Bronchial epithelial cell (primary cell): ENCODE measurements at places on chromosomes 7 and 10.
A peak's percentile ranks its signal among the peaks of the same experiment; 100 is the strongest.

DNA sequence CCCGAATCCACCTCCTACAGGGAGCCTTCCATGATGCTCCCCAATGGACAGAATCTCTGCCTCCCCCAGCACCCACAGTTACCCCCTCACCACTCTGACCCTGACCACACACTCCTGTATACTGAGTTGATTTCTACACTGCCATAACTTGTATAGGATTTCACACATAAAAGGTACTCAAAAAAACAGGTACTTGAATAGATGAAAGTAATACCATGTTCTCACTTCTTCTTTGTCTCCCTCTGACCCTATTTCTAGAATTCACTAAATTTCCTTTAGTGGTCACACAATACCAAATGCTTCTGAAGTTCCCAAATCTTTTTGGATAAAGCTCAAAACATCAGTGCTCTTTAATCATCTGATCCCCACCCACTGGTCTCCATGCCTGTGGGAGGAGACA lies 45.4 kb downstream of the HSPA12A start:
- no peak for DNase-seq

GRCh38 chr7:100493476-100494264 lies 9.9 kb downstream of the NYAP1 start:
- DNase-seq: peak; percentile 22

DNA sequence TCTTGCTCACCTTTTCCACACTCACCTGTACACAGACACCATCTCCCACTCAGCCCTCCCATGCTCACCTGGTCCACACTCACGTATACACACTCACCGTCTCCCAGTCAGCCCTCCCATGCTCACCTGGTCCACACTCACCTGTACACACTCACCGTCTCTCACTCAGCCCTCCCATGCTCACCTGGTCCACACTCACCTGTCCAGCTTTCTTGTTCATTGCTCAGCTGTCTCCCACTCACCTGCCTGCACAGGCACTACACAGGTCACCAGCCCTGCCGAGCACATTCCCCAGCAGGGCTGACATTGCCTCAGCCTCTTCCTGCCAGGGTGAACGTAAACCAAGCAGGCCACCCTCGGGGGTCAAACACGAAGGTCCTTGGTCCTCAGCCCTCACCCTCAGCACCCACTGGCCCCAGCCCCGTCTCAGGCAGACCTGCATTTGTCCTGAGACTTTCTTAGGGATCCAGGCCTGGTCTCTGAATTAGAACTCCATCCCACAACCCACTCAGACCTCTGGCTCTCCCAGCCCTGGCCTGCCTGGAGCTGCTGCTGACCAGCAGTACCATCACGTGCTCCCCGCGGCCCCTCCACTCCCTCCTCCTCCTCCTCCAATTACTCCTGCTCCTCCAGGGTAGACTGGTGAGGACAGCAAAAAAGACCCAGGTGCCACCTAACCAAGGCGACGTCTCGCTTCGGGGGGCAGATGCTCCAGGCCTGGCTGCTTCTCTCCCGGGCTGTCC lies 12.8 kb upstream of the DNAAF5 start:
- DNase-seq: no peak

DNA sequence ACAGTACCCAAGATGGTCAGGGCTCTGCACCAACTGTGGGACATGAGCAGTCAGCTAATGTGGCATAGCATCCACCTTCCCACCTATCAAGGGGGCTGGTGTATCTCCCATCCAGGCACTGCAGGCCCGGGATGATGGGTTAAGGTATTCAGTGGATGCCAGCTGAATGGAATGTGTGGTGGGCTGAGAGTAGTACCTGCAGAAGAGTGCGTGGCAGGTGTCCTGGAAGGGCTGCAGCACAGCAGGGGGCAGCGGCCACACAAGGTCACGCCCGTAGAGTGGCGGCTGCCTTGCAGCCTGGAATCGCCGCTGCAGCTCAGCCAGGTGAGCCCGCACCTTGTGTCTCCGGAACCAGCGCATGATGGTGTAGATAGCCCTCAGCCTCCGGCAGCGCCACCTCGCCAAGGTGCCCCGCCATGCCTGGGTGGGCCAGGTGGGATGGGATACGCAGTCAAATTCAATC lies 13.3 kb downstream of the MYO1G start:
- DNase-seq: no peak

- DNase-seq: no peak
Observed at GRCh38 chr7:117165656-117166055, 157.2 kb downstream of the WNT2 start.

GRCh38 chr10:122225330-122225729 lies 45.8 kb upstream of the BTBD16 start:
- no peak for DNase-seq

DNA sequence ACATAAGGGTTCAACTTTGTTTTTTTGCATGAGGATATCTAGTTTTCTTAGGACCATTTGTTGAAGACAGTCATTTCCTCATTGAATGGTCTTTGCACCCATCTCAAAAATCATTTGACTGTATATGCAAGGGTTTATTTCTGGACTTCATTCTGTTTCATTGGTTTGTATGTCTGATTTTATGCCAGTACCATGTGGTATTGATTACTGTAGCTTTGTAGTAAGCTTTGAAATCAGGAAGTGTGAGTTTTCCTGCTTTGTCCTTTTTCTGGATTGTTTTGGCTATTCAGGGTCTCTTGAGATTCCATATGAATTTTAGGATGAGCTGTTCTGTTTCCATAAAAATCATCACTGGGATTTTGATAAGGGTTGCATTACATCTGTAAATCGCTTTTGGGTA lies 63.9 kb downstream of the SND1 start:
- DNase-seq: no peak

GRCh38 chr10:48598243-48598935 lies 6.5 kb downstream of the ARHGAP22 start:
- DNase-seq: no peak

GRCh38 chr10:43055991-43056567 lies 20.8 kb upstream of the RET start:
- no peak for DNase-seq

GRCh38 chr7:33639552-33640197 lies 265.7 kb upstream of the BMPER start:
- DNase-seq: no peak

- DNase-seq: peak; percentile 64
Observed at GRCh38 chr10:68105820-68106219, 3.5 kb upstream of the MYPN start.

- DNase-seq: no peak
Observed at GRCh38 chr10:95214369-95214768, 20.3 kb downstream of the ACSM6 start.

DNA sequence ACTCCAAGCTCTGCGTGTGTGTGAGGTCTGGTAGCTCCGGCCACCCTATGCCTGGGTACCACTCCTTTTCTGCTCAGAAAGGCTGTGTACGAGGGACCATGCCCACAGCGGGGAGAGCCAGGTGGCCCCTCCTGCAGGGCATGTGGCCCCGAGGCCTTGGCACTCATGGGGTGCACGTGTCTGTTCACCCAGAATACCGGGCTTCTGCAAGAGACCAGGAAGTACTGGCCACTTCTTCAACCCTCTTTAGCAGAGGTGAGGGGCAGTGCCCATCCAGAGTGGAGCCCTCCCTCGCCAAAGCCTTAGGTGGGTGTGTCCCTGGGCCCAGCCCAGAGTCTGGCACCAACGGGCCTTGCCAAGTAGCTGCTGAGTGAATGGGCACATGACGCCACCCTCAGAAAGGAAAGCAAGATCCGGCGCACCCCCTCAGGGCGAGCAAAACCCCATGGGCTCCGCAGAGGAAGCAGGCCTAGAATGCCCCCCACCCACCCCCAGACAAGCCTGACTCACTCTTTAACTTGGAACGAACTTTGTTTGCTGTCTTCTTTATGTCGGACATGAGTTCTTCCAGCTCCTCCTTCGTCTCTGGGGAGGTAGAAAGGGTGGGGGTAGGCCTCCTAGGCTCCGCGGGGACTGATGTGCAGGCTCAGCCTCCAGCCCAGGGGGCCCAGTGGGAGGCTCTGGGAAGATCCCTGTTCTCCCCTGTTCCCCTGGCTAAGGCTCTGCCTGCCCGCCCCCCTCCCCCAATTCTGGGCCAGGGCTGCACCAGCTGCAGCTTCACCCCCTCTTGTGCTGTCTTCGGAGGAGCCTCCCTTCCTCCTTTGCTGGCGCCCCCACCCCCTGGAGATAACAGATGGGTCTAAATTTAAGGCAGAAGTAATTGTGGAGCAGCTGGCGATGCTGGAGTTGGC lies 14.6 kb downstream of the STX1A start:
- DNase-seq: peak; percentile 83

- no peak for DNase-seq
Observed at GRCh38 chr10:130393342-130393741, 257.2 kb downstream of the GLRX3 start.

DNA sequence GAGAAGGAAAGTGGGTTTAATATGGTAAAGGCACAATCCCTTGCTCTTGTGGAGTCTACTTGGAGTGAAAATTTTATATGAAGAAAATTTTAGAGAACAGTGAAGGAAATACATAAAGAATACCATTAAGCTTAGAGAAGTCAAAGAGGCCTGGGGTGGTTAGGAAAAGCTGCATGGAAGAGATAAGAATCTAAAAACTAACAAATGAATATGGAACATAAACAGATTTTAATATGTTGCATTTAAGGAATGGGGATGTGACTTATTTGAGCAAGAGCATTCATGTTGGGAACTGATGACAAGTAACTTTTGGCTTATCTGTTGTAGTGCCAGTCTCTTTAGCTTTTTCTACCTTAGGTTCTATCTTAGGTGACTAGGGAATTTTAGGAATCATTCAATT lies 31.0 kb downstream of the AHR start:
- no peak for DNase-seq

GRCh38 chr7:39002755-39003154 lies 25.0 kb downstream of the POU6F2 start:
- DNase-seq: no peak

DNA sequence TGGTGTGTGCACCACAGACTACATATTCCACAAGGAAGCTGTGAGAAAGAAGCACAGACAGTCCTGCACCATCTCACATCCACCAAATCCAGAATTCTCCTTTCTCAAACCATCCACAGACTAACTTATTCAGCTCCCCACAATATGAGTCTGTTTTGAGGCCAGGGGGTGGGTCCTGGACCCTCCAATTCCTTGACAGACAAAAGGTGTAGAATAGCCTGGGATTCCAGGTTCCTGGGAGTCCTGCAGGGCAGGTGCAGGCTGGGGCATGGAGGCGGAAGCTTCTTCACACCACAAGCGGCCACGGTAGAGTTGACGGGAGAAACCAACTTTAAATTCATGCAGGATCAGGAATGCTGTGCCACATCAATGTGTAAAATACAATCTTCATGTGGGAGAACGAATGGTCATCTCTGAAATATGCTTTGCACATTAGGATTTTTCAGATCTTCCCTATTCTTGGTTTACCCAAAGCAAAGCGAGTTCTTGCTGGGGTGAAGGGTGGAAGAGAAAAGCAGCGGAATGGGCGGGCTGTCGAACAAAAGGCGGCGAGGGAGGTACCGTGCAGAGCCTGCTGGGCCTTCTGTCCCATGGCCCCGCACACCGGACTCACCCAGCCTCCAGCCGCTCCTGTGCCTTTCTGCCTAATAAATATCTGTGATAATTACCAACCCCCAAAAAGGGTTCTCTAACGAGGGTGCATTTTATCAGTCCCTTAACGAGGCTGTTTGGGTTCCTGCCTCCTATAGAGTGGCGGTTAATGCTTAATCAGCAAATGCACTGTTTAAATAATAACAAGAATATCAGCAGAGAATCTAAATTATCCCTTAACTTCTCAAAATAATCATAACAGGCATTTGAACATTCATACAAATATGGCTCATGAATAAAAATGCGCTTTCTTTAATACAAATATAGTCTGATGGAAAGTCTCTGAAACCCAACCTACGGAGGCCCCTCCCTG lies 514.0 kb downstream of the DNAJB6 start:
- no peak for DNase-seq

- peak; percentile 90 for DNase-seq
Observed at GRCh38 chr10:61899997-61900828, 1.3 kb upstream of the ARID5B start.

DNA sequence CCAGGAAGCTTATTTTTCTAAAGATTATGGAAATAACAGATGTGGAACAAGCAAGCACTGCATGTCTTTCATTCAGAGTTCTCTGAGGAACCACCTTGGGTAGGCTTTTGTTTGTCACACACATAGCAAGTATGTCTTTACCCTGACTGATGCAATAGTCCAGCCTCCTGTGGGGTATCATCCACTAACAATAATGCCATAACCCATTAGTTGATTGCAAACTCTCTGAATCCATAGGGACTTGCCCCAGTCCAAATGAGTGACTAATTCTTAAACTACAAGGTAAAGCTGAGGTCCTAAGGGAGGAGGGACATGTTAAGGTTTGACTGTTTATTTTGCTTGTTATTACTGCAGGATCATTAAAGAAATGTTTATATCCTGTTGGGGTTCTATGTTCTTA lies 151.4 kb upstream of the PRPS1L1 start:
- peak; percentile 38 for DNase-seq

GRCh38 chr7:22864301-22864700 lies 41.7 kb upstream of the TOMM7 start:
- DNase-seq: no peak

DNA sequence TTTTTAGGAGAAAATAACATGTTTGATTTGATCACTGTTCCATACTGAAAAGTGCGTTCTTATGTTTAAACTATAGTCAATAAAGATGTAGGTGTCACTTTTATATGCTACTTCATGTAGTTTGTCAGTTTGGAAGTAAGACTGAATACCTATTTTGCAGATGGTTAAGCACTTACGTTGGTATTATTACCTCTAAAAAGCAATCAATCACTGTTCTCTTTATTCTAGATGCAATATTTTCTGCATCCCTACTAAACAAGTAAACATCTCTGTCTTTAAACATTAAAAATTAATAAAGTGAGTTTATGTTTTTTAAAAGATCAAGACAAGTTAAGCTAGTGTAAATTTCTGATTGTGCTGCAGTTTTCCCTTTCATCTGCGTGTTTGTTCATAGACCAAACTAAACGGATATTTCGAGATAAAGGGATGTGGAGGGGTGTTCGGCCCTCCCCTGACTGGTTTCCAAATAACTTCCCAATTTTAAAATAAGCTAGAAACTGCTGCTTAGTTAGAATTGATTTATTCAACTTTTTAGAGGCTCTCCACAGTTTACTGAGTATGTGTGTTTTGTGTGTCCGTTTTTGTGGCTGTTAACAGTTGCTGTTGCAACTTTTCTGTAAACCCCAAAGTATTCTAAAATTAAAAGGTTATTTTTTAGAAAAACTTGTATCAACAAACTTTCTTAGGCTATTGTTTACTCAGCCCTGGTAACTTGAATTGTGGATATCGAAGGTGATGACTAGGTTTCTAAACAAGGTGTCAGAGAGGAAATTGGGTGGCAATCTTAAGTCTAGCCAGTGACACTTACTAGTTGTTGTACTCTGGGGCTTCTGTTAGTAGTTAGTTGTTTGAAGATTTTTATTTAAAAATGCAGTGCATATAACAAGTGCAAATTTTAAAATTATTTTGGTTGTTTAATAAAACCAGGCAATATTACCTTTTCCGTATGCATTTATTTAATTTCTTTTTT lies 974 bp downstream of the KIF11 start:
- no peak for DNase-seq
